ENCODE measurements at places on chromosomes 7 and 10. TPM values are rescaled to one million over a fixed set of nuclear protein-coding genes. Genes with fewer than 3 reads are reported as not detected.

MPP7 gene
- polyA plus RNA-seq, result 2.1 TPM

FOXP2 gene
- not detected for polyA plus RNA-seq

KIF20B gene
- polyA plus RNA-seq, result 1.6 TPM

HK1 gene
- polyA plus RNA-seq, result 19.2 TPM

COBL gene
- not detected for polyA plus RNA-seq

SFTPA1 gene
- polyA plus RNA-seq, result not detected

STAMBPL1 gene
- polyA plus RNA-seq, result 50.3 TPM

SLC26A5 gene
- not detected for polyA plus RNA-seq

ZNF800 gene
- 28.8 TPM for polyA plus RNA-seq

PPP1R17 gene
- not detected for polyA plus RNA-seq

LEP gene
- polyA plus RNA-seq, result not detected

GCK gene
- polyA plus RNA-seq, result 0.62 TPM

TAS2R3 gene
- not detected for polyA plus RNA-seq

SLC26A3 gene
- polyA plus RNA-seq, result not detected

CDC14C gene
- polyA plus RNA-seq, result not detected

VIM gene
- 350 TPM for polyA plus RNA-seq

Data from B cell (primary cell).